ENCODE measurements at places on chromosomes 4 and X.

GRCh38 chr4:100926039-100926717 lies 408.4 kb upstream of the EMCN start:
- DNase-seq = no peak

GRCh38 chr4:36310793-36311192 lies 29.4 kb downstream of the DTHD1 start:
- no peak for DNase-seq

DNA sequence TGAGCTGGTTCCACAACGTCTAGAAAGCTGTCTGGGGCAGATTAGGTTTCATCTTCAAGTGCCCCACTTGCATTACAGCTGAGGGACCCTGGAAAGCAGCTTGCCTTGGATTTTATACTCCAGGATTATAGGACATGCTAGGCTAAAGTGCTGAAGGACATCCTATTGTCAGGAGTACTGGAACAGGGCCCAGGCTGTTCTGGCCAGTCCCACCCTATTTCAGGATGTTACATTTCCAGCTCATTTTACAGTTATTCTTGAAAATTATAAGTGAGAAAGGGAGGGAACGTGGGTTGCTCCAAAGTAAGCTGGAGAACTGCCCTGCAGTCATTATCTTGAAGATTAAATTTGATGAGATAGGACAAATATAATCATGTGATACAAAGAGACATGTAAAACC lies 71.0 kb upstream of the UGT8 start:
- no peak for DNase-seq

GRCh38 chr4:54593795-54594322 lies 63.9 kb upstream of the KIT start:
- DNase-seq = no peak

DNA sequence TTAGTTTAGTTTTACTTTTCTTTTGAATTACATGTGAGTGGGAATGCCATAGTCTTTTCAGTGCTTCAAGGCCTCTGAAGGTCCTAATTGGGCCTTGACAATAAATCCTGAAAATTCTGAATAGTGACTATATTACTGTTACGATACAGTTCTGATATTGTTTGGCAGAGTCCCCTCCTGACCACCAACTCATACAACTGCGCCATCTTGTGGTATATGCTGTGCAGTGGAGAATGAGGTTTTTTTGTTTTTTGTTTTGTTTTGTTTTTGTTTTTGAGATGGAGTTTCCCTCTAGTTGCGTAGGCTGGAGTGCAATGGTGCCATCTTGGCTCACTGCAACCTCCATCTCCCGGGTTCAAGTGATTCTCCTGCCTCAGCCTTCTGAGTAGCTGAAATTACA lies 56.6 kb upstream of the CHRDL1 start:
- DNase-seq = peak; percentile 11

DNA sequence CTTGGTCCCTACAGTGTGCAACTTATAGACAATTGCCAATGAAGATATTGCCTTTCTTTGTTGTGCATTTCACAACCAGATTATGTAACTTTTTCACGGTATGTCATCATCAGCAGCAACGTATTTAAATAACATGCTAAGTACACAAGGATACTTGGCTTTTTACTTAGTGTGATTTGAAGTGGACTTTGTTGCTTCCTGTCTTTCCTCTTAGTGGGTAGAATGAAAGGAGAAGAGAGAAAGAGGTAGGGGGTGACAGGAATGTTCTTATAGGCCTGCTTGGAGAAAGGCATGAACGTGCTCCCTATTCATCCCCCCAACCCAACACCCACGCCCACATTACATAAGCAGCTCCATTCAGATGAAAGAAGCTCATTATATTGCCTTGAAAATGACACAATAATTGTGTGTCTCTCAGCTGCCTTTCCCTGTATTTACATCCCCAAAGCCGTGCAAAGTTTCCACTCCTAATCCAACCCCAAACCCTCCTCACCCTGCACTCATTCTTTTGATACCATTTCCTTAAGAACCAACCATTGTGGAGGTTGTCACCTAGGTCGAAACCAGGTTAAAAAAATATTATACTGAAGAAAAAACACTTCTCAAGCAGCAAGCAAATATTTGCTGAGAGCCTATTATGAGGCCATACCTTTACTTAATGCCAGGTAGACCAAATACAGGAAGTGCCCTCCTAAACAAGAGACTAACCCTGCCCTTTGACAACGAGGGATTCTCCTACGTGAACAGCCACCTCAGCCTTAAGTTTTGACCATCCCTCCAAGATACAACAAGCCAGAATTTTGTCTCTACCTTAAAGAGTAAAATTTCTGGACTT lies 25.2 kb upstream of the GK start:
- DNase-seq = no peak

GRCh38 chrX:47278691-47279090 lies 45.9 kb downstream of the USP11 start:
- peak; percentile 13 for DNase-seq

DNA sequence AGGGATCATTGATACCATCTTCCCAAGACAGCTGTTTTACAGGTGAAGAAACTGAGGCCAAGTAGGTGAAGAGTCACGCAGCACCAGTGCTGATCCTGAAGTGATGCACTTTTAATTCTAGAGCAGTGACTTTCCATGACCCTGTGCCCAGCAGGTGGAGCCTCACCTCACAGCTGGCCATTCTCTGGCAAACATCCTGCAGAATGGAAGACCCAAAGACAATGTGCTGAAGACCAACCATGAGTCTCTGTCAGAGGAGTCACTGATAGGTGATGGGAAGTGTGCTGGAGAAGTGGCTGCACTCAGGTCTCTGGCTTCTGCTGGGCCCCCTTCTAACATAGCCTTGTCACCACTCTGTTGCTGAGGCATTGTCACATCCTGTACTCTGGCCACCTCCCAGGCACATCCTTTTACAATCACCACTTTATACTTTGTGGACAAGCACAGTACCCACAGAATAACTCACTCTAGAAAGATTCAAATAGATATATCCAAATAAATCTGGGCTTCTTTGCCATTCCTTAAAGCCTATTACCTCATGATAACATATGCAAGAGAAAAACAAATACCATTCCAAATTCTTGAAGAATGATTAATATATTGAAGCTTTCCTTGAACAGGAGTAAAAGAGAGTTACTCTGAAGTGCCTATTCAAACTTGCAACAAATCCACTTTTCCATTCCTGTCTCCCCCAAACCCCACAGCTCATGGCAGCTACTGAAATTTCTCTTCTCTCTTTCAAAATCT lies 64.1 kb upstream of the SCOC start:
- DNase-seq = no peak

- DNase-seq = peak; percentile 7
These were observed 106.0 kb upstream of the NAP1L5 start for GRCh38 chr4:88803600-88804096.

DNA sequence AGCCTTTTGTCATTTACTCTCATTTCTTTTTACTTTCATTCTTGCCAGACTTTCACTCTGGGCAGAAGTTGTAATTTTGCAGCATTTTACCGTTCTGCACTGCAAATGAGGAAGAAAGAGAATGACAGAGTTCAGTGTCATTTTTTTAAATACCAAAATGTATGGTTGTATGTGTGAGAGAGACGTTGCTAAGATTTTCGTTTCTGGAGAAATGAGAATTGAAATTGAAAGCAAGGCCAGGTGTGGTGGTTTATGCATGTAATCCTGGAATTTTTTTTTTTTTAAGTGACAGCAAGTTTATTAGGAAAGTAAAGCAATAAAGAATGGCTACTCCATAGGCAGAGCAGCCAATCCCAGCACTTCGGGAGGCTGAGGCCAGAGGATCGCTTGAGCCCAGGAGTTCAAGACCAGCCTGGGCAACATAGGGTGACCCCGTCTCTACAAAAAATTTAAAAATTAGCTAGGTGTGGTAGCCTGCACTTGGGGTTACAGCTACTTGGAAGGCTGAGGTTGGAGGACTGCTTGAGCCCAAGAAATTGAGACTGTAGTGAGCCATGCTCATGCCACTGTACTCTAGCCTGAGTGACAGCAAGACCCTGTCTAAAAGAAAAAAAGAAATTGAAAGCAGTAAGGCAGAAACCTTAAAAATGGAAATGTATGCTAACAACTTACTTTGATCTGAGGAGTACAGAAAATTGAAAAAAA lies 12.9 kb downstream of the DCK start:
- DNase-seq = no peak

- DNase-seq = no peak
These were observed 120.6 kb upstream of the LNX1 start for GRCh38 chr4:53711926-53712325.

DNA sequence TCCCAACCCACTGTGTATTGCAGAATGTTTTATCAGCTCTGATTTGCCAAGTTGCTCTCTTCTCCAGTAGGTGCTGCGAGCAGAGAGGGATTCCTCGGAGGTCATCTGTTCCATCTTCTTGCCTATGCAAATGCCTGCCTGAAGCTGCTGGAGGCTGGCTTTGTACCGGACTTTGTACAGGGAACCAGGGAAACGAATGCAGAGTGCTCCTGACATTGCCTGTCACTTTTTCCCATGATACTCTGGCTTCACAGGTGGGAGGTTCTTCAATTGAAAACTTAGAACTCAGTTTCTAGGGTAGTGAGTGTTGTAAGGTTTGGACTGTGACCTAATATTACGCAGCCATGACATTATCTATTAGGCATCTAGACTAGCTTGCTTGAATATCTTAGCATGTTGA lies 24.9 kb downstream of the AR start:
- no peak for DNase-seq

DNA sequence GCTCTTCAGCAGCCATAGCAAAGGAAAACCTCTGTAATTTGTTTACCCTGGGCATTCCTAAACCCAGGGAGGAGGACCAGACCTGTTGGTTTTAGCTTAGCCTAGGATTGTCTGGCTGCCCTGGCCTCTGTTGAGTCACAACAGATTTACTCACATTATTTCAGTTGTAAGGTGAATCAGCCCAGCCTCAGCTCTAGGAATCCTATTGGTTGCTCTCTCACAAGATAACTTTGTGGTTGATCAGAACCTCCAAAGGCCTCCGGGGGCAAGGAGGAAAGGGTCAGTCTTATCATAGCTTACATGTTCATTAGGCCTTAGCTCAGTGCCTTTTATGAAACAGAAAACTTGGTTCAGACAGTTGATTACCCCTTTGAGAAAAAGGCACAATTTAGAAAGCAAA lies 41.0 kb downstream of the PDK3 start:
- peak; percentile 54 for DNase-seq

DNA sequence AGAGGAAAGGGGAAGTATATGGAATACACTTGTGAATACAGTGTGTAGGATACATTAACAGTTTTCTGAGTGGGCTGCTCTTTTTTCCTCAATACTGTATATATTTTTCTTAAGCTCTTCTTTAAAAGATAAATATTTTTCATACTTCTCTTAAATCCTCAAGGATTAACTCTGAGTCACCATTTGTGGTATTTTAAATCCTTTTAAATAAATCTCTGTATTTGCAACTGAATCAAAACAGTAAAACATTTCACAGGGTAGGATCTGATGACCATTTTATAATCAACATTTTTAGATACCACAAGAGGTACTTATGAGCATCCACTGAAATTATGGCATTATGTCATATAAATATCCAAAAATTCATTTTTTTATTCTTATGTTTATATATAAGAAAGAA lies 87.6 kb downstream of the GAB1 start:
- no peak for DNase-seq

- DNase-seq = no peak
These were observed 5.2 kb upstream of the NDNF start for GRCh38 chr4:121077496-121077895.

- no peak for DNase-seq
These were observed 363.3 kb downstream of the PCDH7 start for GRCh38 chr4:31083456-31083855.

- DNase-seq = peak; percentile 23
These were observed at the start of gene GRID2 for GRCh38 chr4:92303621-92304027. Gene GRID2, plus strand, starts transcription at chr4:92303966.

DNA sequence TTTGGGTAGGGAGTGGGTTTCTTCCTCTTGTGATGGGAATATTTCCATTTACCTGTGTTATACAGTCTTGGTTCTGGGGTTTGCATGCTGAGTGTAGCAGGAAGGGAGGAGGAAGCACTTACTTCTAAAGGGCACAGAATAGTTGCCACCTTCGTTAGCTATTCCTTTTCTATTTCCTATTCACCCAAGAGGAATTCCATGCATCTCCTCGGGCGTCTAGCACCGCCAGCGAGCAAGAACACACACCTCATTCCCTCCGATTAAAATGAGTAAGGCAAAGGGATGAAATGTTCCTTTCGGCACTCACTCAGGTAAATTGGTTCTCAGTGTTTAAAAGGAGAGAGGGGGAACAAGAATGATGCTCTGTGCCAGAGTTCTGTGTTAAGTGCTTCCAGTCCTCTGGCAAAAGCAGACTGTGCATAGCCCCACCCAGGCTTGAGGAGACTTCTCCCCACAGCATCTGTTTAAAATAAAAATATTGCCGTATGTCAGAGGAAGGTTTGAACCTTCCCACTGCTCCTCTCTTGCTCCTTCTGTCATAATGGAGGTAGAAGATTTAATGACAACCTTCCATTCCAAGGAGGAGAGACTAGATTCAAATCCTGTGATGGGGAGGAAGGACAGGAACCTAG lies 351.4 kb downstream of the PTTG2 start:
- no peak for DNase-seq

- peak; percentile 5 for DNase-seq
These were observed 1.6 kb downstream of the BANK1 start for GRCh38 chr4:101792056-101792590.

- no peak for DNase-seq
These were observed 33.9 kb downstream of the TRPC5 start for GRCh38 chrX:112048707-112049106.

GRCh38 chrX:24498181-24498580 lies 33.1 kb downstream of the PDK3 start:
- DNase-seq = no peak

DNA sequence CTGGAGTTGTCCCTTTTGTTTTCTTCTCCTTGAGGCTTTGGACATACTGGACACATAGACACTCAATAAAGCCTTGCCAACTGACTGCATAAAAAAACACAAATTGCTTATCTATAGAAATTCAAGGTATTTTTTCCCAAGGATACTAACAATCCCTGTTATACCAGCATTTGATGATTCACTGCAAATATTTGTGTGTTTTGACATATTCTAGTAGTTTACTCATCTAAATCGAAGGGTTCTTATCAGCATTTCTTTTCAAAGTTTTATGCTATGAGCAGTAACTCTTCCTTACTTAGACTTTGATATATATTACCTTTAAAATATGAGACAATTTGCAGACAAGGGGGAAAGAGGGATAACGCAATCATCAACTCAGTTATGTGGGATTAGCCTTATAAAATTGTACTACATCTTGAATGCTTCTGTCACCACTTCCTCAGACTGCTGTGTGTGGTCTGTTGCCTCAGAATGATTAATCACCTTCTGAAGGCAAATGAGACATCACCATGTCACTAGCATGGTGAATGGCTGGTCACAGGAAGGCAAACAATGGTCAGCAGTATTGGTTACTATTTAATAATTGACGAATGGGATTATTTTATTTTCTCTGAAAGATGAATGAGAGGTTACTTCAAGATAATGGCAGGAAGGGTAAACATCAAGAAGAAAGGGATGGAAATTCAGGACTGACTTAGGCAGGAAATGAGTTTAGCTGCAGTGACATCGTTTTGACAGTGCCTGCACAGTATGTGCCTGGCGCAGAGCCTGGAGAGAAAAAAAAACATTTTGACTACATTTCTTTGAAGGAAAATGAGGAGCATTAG lies 544.3 kb upstream of the CNKSR2 start:
- no peak for DNase-seq

All from RWPE1 (cell line).